ENCODE measurements at places on chromosomes 2 and 18.

- no peaks in the 10 kb centered on the region for H3K4me1 ChIP-seq
- DNase-seq, result no peak
- no peaks in the 10 kb centered on the region for H3K36me3 ChIP-seq
- H3K4me3 ChIP-seq, result no peak overlapping the region
Observed at GRCh38 chr2:105926960-105927678, 182.4 kb downstream of the NCK2 start.

DNA sequence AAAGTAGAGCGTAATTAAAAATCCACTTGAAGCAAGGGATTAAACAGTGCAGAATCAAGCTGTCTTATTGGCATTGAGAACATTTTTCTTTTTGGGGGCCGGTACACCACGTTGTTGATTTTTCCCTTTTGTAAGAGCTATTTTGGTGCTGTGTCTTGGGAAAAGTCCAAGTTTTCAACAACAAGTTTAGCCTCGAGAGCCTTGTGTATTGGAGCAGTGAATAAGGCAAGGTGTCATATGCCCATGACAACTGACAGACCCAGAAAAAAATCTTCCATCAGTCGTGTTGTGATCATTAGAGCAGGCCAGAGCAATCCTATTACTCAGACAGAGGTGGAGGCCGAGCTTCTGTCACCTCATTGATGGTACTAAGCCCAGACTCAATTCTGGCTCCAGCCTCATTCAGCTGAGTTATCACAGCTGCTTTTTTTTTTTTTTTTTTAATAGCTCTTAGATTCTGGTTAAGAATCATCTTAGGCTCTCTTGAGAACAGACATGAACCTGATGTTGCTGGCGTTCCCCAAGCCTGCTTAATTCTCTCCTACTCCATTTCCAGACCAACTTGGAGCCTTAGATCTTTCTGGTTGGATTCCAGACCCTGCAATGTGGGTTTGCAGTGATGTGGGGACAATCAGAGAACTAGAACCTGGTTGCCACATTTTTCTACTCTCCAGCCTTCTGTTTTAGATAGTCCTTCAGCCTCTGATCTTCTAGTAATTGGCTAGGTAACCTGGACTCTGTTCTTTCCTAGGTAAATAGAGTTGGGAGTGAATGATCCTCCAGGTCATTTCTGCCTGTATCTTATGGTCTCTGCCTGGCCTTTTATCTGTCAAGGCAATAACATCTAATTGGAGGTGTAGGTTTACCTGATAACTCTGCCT lies 43.1 kb downstream of the MOGAT1 start:
- no peaks in the 10 kb centered on the region for H3K36me3 ChIP-seq
- peak; percentile 19 for DNase-seq
- H3K27ac ChIP-seq, result no peak overlapping the region

GRCh38 chr2:228689053-228689452 lies 507.6 kb upstream of the SPHKAP start:
- H3K4me1 ChIP-seq, result no peaks in the 10 kb centered on the region
- H3K27ac ChIP-seq, result no peak overlapping the region
- no peaks in the 10 kb centered on the region for H3K27me3 ChIP-seq
- DNase-seq, result peak; percentile 21
- no peak overlapping the region for H3K4me3 ChIP-seq

GRCh38 chr2:175282300-175282699 lies 100.8 kb upstream of the ATP5MC3 start:
- no peak overlapping the region for H3K4me3 ChIP-seq
- H3K4me1 ChIP-seq, result no peaks in the 10 kb centered on the region
- no peaks in the 10 kb centered on the region for H3K36me3 ChIP-seq
- peak; percentile 46 for DNase-seq

DNA sequence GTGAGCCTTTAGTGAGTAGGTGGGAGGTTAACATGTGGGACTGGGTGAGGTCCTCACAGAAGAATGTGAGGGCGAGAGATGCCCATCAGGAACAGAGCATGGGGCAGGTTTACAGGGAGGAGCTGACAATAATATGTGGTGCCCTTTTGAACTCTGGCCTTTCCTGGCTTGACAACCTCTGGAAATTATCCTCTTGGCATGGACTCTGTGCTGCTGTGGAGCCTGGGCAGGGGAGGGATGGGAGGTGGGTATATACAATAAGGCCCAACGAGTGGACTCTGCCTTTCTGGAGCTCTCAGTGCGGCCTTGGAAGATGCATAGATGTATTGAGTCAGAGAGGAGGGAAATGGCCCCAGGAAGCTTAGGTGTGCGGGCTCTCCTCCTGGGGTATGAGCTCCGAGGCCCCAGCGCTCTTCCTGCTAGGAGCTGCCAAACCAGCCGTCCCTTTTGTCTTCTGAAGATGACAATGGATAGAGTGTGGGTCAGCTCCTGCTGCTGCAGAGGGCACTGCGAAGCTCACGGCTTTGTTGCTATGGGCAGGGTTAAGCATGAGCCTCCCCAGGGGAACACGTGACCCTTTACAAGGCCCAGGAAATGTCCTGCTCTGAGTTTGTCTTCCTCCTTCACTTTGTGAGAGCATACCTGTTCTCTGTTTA lies 8.7 kb upstream of the PSD4 start:
- H3K4me1 ChIP-seq, result no peaks in the 10 kb centered on the region
- no peaks in the 10 kb centered on the region for H3K27me3 ChIP-seq
- peaks cover 9% of the 10 kb centered on the region for H3K36me3 ChIP-seq
- no peak overlapping the region for H3K4me3 ChIP-seq

DNA sequence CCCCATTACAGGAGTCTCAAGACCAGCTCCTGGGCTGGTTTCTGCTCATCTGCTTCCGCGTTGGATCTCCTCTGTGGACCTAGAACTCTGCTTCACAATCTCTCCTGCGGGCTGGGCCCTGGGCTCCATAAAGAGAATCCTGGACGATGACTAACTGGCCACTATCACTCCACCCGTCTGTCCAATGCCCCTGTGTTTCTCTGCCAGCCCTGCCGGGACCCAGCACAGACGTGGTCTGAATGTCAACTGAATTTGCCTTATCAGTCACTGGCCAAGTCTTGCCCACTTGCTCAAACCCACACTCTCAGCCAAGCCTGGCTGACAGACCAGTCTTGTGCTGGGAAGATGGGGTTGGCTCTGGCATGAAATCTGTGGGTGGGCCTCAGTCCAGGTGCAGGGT lies 17.4 kb downstream of the KIF3C start:
- no peaks in the 10 kb centered on the region for H3K27me3 ChIP-seq
- H3K27ac ChIP-seq, result peak overlapping the region; percentile 12
- DNase-seq, result no peak
- no peak overlapping the region for H3K4me3 ChIP-seq
- H3K36me3 ChIP-seq, result peaks cover 7% of the 10 kb centered on the region

Measured in mesenchymal stem cell (in vitro differentiated cells and primary cell).